ENCODE measurements at places on chromosomes 12 and 14.
A peak's percentile ranks its signal among the peaks of the same experiment; 100 is the strongest.

DNA sequence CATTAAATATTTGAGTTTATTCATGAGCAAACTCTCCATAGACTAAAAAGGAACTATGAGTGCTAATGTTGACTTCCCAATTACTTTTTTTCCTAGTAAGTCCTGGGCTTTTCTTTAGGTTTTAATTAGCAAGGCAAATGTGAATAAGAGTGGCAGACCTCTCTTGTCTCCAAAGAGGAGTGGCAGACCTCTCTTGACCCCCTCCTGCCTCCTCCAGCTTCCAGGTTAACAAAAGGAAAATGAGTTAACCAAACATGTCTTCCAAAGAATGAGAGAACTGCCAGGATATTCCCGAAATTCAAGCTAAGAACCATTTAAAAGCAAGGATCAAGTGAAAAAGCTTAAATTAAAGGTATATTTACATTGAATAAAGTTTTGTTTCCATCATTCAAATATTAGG, 253.2 kb downstream of the MDGA2 start:
- DNase-seq: no peak

- peak; percentile 63 for DNase-seq
These were observed 24.2 kb upstream of the INF2 start for GRCh38 chr14:104665114-104665656.

GRCh38 chr14:73258845-73259611, 21.7 kb downstream of the PAPLN start:
- DNase-seq: no peak

- DNase-seq: peak; percentile 73
These were observed 27.7 kb downstream of the FBLN5 start for GRCh38 chr14:91919814-91920213.

DNA sequence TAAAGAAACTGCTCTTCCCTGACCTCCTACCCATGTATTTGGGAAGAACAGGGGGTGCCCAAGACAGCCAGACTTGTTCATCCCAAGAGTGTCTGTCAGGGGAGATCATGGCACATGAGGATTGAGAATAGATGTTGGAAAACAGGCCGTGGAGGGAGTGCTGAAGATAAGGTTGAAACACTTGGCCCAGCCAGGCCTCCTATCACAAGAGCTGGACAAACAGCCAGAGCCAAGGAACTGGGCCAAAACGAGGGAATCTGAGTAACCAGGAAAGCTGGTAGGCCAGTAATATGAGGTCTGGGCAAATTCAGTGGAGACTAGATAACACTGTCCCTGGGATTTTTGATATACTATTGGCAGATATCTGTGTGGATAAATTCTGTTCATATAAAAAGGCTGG, 161.7 kb downstream of the TMX1 start:
- DNase-seq: no peak

- no peak for DNase-seq
These were observed 17.2 kb downstream of the TXNRD1 start for GRCh38 chr12:104232609-104233280.

DNA sequence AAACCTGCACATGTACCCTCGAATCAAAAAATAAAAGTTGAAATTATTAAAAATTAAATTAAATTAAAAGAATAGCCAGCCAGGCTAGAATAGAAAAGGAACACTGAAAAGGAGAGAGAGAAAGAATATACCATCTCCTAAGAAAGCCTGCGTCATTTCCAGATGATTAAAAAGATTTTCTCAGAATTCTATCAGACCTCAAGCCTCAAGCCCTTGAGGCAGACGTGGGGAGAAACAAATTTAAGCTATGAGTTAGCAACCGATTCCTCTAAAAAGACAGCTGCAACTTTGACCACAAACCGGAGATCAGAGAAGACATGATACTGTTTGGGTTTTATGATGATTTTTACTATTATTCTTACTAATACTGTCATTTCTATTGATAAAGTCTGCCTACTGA, 138.3 kb downstream of the KSR2 start:
- no peak for DNase-seq

- DNase-seq: peak; percentile 72
These were observed 69.6 kb upstream of the AEBP2 start for GRCh38 chr12:19369691-19370148.

DNA sequence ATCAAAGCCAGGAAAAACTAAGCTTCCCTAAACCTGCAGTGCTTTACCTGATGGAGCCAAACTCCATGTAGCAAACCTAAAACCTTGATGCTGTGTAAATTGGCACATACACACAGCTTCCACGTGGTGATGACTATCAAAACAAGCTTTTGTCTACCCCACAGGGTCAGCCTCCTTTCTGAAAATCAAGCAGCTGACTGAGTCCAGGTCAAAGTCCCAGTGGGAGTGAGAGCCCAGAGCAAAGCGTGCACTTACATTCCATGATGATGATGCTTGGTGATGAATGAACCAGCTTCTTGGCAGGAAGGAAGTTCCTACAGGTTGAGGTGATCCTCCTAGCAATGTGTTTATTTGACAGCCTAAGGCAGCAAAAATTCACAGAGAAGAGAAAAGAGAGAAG, 630.0 kb upstream of the TBX3 start:
- DNase-seq: peak; percentile 80

DNA sequence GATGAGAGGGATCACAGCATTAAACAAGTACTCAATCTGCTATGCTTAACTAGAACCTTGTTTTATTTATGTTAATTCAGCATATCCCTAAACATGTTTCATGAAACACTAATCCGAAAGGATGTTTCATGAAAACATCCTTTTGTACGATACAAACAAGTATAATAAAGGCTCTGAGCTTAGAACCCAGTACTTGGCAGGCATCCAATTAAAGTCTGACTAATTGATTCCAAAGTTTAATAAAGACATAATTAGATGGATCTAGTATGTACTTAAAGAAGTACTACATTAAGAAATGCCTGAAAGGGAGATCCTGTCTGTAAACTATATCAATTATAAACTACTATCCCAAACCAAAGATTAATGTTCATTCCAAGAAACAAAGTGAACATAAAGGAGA, 51.8 kb downstream of the SCAF11 start:
- DNase-seq: no peak

GRCh38 chr14:56153267-56153666, 35.1 kb downstream of the PELI2 start:
- DNase-seq: peak; percentile 48

DNA sequence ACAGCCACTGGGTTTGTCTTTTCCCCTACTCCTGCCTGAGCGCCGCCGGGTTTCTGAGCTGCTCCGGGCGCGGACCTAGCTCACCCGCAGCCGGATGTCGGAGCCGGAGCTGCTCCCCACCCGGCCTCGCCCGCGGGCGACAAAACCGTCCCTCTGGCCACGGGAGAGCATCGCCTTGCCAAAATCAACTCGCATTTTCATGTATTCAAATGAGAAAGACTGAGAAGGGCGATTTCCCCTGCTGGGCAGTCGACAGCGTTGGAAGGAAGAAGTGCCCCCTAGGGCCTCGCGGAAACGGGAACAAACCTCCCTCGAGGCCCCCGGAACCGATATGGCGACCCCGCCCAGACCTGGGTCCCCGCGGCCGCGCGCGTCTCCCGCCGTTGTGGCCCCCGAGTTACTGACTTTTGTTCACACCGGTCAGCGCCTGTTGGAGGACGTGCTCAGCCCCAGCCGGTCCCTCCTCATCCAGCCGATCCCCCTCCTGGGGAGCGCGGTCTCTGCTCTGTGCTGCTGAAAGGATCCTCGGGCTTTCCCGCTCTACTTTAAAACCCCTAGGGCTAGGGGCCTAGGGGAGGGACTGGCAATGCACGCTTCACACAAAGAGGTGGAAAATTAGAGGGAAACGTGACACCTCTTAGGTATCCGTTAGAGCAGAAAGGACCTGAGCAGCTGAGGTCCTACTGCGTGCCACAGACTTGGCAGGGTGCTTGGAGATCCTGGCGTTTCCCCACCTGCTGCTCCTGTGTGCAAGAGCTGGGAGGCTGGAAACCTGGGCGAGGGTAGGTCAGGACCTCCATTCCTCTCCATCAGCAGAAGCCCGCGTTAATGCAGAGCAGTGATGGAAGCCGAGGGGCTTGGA, 4.3 kb downstream of the TTC6 start:
- DNase-seq: no peak

GRCh38 chr12:106044773-106045172, 94.0 kb downstream of the NUAK1 start:
- peak; percentile 47 for DNase-seq

DNA sequence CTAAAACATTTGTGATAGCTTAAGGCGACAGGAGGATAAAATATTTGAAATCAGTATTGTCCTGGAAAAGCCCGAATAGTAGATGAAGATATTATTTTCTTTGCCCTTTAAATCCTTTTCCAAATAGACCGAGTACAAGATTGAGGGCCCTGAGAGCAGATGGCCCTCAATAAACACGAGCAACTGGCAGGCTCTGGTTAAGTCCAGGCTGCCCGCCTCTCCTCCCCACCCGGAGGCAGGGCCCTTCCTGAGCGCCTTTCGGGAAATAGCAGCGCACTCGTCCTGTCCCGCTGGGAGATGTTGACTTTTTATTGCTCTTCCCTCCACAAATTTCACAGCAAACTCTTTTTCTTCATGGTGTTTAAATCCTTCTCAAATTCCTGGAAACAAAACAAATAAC, 50.8 kb upstream of the MAX start:
- no peak for DNase-seq

- DNase-seq: no peak
These were observed 67.1 kb upstream of the SLC38A4 start for GRCh38 chr12:46892887-46893286.

DNA sequence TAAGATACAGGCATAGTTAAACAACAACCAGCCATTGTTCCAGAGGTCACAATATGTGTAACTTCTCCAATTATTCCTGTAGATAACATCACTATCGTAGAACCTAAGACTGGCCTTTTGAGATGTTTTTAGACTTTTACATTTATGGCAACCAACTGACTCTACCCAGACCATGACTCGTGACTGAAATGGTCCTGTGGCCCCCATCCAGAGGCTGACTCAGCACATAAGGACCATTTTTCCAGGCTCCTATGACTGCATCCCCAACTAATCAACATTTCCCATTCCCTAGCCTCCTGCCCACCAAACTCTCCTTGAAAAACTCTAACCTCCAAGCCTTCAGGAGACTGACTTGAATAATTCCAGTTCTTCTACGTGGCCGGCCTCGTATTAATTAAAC, 52.6 kb upstream of the NID2 start:
- DNase-seq: no peak

- peak; percentile 92 for DNase-seq
These were observed 576 bp downstream of the ZBTB1 start for GRCh38 chr14:64504897-64505794.

DNA sequence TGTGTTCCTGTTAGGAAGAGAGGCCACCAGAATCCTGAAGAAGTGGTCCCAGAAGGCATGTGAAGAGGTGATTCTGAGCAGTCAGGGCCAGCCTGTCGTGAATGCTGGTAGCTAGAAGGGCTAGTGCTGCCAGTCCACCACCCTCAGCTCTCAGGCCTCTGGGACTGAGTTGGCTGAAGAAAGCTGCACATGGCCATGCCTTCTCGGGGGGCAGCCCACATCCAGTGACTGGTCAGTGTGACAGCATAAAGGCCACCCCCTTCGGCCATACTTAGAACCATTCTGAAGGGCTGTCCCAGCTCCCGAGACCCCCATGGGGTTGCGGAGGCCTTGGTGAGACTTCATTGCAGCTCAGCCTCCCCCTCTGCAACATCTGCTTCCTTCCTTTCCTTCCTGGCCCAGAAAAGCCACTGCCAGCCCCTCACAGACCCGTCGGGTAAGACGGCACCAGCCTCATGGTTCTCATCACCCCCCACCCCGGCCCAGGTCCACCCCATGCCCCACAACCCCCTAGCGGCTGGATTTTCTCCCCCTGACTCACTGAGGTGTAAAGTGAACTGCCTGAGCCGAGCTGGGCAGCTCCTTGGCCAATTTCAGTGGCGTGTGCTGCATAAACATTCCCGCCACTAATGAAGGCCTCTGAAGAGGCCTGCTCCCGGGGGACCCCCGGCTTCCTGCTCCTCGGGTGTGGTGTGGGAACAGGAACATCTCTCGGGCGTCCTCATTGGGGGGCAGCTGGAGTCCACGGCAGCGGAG, 49.5 kb upstream of the DIO3 start:
- DNase-seq: no peak

GRCh38 chr12:69545081-69545480, 40.2 kb upstream of the CCT2 start:
- DNase-seq: no peak

DNA sequence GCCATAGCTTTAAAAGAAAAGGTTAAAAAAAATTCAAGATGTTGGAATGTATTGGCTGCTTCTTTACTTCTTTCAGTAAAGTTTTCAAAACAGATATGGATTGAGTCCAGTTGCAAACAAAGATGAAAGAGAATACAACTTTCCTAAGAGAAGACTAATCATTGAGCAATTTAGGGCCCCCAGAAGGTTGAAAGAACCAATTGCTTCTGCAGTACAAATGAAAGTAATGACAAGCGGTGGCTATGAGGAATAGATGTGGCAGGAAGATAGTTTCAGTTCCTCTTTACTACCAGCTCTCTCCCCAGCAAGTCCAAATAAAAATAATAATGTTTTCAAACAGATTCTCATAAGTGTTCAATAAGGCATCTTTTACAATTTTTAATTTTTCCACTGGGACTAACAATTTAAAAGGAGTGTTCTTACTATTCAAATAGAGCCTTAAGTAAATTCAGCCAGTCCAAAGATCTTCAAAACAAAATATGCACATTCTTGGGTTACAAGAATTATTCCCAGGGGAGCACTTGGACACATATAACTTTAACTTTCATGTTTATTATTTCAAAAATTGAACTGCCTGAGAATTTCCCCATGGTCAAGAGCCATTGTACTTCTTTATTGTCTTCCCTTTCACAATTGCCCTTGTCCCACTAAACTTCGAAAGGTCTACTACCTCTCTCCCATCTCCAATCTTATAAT, 62.3 kb upstream of the PPP1R12A start:
- no peak for DNase-seq

- DNase-seq: no peak
These were observed 121.3 kb upstream of the IGF1 start for GRCh38 chr12:102601621-102602020.

DNA sequence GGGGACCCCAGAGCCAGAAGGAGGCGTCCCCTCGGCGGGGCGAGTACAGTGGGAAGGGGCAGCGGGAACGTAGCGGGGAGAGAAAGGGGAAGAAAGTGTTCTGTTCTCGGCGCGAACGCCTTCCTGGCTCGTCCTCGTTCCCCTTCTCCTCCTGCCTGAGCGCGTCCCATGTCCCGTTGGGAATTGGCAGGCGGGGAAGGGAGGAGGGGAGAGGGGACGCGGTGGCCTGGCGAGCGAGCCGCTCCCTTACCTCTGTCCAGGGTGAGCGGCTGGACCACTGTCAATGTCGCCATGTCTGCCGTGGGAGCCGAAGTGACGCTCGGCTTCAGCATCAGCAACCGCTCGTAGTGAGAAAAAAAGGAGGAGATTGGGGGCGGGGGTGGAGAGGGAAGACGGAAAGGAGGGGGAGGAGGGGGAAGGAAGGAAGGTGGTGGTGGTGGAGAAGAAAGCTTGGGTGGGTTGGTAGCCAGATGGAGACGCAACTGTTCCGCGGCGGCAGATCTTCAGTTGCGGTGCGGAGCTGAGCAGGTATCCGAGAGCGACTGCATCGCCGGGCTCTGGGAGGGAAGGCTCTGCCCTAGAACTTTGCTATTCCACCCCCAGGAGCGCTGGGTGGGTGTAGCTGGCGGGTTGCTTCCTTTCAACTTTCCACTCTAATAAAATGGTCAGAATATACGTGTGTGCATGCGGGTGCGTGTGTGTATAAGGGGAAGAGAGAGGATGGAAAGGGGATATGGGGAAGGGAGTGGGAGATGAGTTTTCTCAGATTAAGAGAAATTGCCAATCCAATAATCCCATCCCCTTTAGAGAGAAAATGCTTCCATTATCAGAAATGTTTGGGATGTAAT, at the start of gene LIN7A:
TSS of gene LIN7A (minus strand) at position 544 of the 848 bp plus-strand sequence. CDS start at position 332, 212 bp downstream.
- peak; percentile 24 for DNase-seq

Data from iris pigment epithelial cell (primary cell).